ENCODE measurements at places on chromosomes 11 and 22.

DNA sequence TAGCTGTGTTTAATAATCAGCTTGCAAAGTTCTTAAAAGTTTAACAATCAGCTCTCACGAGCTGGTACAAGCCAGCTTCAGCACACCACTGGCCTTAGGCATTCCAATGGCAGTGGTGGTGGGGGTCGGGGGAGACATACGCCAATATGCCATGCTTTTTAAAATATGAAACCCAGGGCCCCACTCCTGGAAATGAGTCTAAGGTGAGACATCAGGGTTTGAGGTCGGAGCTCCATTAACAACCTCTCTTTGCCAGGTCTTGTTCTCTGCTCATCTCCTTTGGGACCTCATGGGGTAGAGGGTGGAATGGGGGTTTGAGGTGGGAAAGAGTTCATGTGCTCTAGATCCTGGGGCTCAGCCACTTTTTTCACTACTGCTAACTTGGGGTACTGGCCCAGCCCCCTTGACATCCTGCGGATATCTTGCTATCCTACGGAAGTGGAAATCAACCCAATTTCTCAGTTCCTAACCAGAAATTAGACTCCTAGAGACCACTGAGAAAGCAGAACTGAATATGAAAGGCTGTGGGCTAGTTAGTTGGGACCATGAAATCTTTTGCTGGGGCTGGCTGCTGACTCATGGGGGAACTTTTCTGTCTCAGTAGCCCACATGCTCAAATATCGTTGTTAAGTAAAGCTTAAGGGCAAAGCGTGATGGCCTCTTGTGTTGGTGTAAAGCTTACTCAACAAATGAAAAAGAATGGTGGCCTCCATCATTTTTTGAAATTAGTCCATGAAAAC is 90.1 kb downstream of the PDHX start:
- no peak for DNase-seq

DNA sequence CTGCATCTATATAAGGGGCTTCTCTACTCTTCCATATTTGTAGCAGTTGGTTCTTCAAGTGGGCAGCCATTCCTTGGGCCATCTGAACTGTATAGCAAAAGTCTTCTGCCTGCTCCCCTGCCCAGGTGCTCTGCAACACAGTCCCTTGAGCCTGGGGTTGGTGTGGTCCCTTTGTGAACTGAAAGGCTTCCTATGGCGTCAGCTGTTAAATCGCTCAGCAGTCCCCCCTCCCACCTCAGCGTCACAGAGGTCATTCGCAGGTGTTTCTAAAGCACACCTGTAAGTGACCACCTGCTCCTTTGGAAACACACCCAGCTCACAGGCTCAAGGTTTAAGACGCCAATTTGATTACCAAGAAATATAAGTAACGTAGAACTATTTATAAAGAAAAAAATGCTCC is 37.0 kb downstream of the CYB5R2 start:
- no peak for DNase-seq

DNA sequence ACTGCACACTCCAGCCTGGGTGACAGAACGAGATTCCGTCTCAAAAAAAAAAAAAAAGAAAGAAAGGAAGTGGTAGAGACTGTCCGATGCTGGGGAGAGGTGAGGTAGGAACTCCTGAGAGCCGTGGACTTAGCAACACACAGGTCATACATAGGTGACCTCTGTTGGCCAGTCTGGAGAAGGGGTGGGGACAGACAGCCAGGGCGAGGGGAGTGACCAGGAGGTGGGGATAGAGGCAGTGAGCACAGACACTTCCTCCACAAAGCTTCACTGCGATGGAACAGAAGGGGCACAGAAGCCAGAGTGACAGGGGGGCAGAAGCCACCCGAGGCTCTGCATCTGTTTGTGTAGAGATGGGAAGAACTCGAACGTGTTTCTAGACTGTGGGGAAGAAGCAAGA is 47.1 kb downstream of the MYH9 start:
- no peak for DNase-seq

GRCh38 chr11:122711362-122711761 is 55.8 kb downstream of the UBASH3B start:
- no peak for DNase-seq

- DNase-seq: no peak
These were observed 31.0 kb upstream of the EIF3D start for GRCh38 chr22:36560001-36560400.

DNA sequence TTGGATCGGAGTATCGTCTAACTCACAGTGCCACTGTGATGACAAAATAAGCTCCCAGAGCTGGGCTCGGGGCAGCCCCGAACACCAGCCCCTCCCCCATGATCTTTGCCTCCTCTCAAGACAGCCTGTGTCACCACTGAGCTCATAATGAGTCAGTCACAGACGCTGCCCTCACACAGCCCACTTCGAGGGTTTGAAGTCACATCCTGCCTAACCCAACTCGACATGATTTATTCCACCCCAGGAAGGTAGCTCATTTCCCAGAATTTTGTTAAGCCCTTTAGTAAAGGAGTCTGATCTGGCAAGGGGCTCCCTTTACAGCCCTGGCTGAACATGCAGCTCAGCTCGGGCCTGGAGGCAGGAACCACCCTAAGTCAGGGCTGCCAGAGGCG is 22.8 kb downstream of the MYH9 start:
- peak; percentile 95 for DNase-seq
